ENCODE measurements at places on chromosomes 6 and 20.

GRCh38 chr6:103405321-103405720, 1454.4 kb downstream of the HACE1 start:
- no peak for DNase-seq

- DNase-seq: no peak
These were observed 183.6 kb downstream of the CLIC5 start for GRCh38 chr6:45832063-45832462.

- no peak for DNase-seq
These were observed 27.4 kb upstream of the BMP2 start for GRCh38 chr20:6740096-6740495.

GRCh38 chr6:111157412-111157811, 70.1 kb downstream of the SLC16A10 start:
- DNase-seq: no peak

GRCh38 chr20:25300496-25301170, 52.7 kb downstream of the PYGB start:
- no peak for DNase-seq

GRCh38 chr6:135811170-135811569, 40.3 kb upstream of the PDE7B start:
- no peak for DNase-seq

- no peak for DNase-seq
These were observed 11.3 kb upstream of the RBM24 start for GRCh38 chr6:17269840-17270239.

DNA sequence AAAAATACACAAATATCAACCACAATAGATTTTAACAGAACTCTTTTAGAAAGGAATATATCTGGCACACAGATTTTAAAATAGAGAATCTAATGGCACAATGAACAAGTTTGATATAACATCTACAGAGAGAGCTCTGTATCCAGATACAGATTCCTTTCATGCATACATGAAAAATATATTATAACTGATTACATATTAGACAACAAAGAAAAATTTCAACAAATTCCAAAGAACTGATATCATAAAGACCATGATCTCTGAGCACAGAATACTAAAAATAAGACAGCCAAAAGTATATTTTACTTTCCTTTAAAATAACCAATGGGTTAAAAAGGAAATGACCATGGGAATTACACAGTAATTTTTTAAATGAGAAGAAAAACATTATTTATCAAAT, 74.1 kb upstream of the MAP7 start:
- DNase-seq: no peak
